Stimulated activated CD4-positive, alpha-beta T cell treated with anti-CD3 and anti-CD28 coated beads, Interleukin-1b, Interleukin-23, amount 100 ng/mL, for 1 hour (primary cell): ENCODE measurements at places on chromosomes 13 and 19.

DNA sequence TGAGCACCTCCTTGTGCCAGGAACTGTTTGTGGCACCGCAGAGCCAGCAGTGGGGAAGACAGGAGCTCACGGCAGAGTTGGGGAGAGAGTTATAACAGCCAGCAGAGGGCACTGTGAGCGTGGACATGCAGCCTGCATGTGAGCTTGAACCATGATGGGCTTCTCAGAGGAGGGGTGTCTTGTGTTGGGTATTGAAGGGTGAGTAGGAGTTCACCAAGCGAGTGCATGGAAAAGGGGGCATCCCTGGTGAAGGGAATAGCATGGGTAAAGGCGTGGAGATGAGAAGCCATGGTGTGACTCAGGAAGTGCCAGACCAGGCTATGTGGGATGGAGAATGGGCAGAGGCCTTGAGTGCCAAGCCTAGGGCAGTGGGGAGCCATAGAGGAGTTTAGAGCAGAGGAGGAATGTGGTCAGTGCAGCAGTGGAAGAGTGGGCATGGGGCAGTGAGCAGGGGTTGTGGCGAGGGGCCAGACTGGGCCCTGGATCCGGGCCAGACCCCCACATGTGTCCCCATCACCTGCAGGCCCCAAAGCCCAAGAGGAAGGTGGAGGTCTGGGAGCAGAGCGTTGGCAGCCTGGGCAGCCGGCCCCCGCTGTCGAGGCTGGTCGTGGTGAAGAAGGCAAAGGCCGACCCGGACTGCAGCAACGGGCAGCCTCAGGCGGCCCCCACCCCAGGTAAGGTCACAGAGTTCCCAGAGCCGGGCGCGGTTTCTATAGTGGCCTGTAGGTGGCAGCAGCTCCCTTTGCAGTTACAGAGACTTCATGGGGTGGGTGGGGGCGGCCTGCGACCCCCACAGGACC, 11.8 kb upstream of the SHD start:
- peak; percentile 52 for DNase-seq

GRCh38 chr13:65411521-65411920, 1818.6 kb downstream of the PCDH9 start:
- DNase-seq = no peak

DNA sequence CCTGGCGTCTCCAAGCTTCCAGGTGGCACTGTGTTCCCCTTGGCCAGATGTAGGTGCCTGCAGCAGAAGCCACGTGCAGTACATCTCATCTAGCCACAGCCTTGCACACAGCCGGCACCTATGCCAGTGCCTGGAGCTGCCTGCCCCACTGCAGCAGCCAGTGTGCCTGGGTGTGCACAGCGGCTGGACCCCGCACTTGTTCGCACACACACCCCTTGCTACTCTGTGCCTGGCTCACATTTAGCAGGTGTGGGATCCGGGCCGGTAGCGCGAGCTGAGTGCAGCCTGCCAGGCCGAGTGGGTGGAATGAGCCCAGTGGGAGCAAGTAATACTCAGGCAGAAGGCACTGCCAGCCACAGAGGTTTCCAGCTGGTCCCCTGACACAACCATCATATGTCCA, 26.9 kb upstream of the RBM26 start:
- no peak for DNase-seq

DNA sequence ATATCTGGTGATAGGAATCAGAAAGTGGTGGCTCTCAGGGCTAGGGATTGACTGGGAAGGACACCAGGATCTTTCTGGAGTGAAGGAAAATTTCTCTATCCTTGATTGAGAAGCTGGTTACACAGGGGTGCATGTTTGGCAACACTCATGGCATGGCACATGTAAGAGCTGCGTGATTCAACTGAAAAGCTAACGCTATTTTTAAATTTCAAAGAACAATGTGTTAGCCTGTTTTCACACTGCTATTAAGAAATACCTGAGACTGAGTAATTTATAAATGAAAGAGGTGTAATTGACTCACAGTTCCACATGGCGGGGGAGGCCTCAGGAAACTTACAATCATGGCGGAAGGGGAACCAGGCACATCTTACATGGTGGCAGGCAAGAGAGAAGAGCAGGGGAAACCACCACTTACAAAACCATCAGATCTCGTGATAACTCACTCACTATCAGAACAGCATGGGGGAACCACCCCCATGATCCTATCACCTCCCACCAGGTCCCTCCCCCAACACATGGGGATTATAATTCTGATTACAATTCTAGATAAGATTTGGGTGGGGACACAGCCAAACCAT, 7.4 kb downstream of the SIGLEC8 start:
- peak; percentile 29 for DNase-seq

GRCh38 chr19:19636573-19637185, 6.8 kb downstream of the GMIP start:
- DNase-seq = no peak
